ENCODE measurements at places on chromosomes 3 and 15. TPM values are rescaled to one million over a fixed set of nuclear protein-coding genes. Genes with fewer than 3 reads are reported as not detected.

DNA sequence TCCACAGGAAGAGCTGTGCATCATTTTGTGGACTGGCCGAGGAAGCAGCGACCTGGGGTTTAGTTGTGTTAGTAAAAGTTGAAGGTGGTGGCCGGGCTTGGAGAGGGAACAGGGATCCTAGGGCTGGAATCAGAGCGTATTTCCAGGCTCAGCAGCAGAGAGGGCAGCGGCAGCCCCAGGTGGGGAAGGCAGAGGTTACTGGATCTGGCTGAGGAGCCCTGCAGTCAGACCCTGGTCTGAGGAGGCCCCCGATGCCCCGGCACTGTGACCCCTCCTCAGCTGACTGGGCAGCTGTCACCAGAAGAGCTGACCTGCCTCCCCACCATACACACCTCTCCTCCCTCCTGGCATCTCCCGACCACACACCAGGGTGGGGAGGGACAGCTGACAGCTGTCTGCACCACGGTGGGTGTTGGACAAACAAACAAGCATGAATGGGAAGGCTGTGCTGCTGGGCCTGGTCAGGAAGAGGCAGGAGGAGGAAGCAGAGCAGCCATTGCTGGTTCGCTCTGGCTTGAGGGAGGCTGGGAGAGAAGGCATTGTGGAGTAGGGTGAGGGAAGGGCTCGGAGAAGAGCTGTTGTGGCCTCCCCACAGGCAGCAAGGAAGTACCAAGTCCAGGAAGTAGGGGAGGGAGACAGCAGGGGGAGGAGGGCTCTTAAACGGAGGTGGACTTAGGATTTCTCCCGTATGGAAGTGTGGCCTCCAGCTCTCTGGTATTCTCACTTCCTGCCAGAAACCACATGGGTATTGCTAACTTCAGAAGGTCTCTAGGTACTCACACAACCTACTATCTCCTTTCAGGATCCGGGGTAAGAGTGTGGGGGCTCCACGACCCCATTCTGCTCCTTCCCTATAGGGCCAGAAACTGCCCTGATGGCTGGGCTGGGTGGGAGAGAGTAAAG lies 49.5 kb upstream of the HACD2 start:
- no peak for DNase-seq

GRCh38 chr3:72308641-72309040 lies 523.7 kb upstream of the PROK2 start:
- DNase-seq = no peak

GRCh38 chr3:109035082-109035481 lies 81.4 kb upstream of the GUCA1C start:
- no peak for DNase-seq

GRCh38 chr3:122101646-122102045 lies 46.5 kb downstream of the CD86 start:
- no peak for DNase-seq

- no peak for DNase-seq
Observed at GRCh38 chr3:111691293-111691909, 96.3 kb upstream of the ZBED2 start.

GOLGA8N gene
- 14.1 TPM for total RNA-seq
